ENCODE measurements at places on chromosomes 3 and 15.

GRCh38 chr15:51450001-51450400, 108.5 kb downstream of the GLDN start:
- no peak for DNase-seq

- no peak for DNase-seq
Measured at GRCh38 chr3:13571831-13572750, 23.2 kb downstream of the FBLN2 start.

DNA sequence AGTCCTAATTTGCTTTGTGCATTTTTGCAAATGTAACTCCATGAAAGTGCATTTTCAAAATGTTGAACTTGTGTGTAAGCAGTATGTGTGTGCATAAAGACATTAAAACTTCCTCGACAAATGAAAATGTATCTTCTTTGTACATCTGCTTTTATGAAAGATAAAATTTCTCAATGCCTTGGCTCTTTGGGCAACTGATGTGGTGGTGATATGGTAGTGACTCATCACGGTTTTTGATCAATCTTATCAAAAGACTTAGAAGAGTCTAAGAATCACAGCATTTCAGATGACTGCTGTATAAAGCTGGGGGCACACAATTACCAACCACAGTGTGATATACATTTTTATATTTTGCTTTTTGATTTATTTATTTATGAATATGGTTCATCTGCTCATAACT, 5.4 kb upstream of the MASP1 start:
- no peak for DNase-seq

- DNase-seq, result no peak
Measured at GRCh38 chr15:44207643-44208042, 12.6 kb upstream of the FRMD5 start.

GRCh38 chr3:155270485-155271342, 22.8 kb downstream of the STRIT1 start:
- no peak for DNase-seq

DNA sequence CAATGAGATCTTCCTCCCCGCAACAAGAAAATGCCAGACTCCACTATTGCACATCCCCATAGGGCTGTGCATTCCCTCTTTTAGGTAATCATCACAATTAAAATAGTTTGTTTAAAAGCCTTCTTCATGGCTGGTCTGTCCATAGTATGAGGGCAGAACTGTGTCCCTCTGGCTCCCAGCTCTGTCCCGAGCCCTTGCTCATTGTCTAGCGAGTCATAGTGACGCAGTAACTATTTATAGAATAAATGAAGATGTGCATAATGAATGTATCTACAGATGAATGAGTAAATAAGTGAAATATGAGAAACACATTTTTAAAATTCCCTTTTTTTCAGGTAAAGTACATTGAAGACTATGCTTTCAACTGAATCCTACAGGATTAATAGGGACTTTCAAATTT, 128.4 kb upstream of the TMC3 start:
- no peak for DNase-seq

DNA sequence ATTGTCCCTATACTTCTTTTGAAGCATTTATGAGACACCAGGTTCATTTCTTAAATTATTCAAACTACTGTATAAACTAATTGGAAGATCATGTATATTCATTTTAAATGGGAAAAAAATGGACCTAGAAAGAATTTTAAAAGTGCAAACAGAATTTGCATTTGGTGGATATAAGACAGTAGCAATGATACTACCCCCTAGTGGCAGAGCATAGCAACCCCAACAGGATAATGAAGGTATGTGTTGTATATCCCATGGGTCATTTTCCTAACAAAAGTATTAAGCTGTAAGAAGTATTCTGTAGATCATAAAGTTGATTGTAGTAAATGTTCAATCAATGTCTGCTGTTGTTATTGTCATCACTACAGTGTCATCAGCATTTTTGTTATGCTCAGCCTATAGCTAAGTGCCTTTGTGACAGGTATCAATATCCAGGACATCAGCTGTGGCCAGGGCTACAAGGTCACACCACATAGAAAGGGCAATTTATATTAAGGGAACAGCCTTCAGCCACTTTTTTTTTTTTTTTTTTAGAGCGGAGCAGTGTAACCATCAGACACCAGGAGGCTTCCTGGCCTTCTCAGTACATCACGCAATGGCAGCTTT, 175.8 kb downstream of the FOXB1 start:
- DNase-seq, result no peak

DNA sequence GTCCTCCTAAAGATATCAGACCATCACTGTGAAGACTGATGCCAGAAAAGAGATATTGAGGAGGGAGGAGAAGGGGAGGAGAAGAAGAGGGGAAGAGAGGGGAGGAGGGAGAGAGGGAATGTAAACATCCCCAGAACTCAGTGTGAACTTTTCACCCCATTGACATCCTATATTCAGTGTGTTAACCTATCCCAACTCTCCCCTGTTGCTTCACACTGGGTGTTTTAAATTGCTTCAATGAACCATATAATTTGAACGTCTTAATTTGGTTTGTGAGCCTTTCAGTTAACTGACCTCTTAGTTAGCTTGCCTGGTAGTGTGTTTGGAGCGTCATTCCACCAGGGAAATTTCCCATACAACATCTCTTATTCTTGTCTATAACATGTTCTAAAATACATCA, 29.8 kb upstream of the PTPRG start:
- DNase-seq, result no peak

GRCh38 chr3:59386165-59386564, 336.3 kb upstream of the CFAP20DC start:
- no peak for DNase-seq

DNA sequence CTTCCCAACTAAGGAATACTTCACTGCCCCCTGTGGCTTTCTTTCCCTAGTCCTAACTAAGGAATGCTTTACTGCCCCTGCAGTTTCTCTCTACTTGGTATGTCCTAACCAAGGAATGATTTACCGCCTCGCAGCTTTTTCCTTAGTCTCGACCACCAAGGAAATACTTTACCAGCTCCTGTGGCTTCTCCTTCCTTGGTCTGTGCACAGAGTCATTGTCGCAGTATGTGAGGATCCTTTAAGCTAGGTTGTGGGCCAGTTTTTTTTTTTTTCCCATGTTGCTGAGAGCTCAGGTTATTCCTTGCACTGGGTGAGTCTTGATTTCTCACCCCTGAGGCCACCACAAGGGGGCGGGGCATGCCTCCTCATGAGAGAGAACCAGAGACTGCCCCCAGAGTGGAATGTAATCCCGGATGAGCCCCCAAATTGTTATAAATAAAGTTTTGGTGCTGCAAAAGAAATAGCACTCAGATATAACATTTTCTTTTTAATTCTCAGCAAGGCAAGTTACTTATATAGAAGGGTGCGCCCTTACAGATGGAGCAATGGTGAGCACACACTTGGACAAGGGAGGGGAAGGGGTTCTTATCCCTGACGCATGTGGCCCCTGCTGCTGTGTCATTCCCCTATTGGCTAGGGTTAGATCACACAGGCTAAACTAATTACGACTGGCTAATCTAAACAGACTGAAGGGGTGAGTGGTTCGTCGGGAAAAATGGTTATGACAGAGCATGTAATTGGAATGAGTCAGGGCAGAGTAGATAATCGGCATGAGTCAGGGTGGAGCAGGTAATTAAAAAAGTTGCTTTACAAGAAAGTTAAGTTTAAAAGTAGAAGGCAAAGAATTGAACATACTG, 27.0 kb downstream of the NDUFB4 start:
- DNase-seq, result no peak

- DNase-seq, result no peak
Measured at GRCh38 chr3:85604641-85605040, 645.9 kb downstream of the CADM2 start.

GRCh38 chr3:34881026-34881425, 758.3 kb upstream of the ARPP21 start:
- no peak for DNase-seq

- no peak for DNase-seq
Measured at GRCh38 chr3:195284842-195285241, 13.9 kb upstream of the XXYLT1 start.

DNA sequence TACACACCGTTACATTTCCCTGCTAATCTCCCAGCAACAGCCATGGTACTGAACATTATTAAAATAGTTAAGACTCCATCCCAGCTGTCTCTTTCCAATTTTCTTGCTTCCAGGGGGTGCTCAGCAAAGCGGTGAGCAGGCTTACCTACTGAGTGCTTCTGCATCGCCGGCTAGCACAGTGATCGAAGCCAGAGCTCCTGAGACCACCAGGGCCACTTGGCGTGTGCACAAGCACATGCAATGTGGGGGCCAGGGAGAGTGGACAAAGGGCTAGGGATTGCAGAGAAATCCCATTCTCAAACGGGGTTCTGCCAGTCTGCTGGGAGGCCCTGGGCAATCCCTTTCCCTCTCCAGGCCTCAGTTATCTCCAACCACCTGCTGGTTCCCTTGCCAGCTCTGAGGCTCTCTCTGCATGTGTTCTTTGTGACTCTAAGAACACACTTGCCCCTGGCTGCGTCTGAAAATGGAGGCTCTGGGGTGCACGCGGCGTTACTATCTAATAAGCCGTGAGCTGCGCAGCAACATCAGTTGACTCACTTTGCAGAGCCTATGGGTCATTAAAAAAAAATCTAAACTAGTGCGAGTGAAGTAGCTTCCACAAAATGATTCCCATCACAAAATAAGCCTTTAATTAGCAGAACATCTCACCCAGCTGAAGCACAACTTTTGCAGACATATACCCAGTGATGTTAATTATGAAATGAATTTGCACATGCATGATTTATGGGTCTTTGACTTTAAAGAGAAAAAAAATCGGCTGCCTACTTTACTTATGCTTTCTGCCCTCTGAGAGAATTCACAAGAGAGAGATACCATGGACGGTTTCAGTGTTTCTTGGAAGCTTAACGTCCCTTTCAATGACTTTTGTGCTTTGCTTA, 271.5 kb downstream of the TLE3 start:
- DNase-seq, result no peak

GRCh38 chr15:60110909-60111308, 106.8 kb downstream of the FOXB1 start:
- DNase-seq, result no peak

- DNase-seq, result no peak
Measured at GRCh38 chr3:43872901-43873300, 182.2 kb downstream of the ABHD5 start.

DNA sequence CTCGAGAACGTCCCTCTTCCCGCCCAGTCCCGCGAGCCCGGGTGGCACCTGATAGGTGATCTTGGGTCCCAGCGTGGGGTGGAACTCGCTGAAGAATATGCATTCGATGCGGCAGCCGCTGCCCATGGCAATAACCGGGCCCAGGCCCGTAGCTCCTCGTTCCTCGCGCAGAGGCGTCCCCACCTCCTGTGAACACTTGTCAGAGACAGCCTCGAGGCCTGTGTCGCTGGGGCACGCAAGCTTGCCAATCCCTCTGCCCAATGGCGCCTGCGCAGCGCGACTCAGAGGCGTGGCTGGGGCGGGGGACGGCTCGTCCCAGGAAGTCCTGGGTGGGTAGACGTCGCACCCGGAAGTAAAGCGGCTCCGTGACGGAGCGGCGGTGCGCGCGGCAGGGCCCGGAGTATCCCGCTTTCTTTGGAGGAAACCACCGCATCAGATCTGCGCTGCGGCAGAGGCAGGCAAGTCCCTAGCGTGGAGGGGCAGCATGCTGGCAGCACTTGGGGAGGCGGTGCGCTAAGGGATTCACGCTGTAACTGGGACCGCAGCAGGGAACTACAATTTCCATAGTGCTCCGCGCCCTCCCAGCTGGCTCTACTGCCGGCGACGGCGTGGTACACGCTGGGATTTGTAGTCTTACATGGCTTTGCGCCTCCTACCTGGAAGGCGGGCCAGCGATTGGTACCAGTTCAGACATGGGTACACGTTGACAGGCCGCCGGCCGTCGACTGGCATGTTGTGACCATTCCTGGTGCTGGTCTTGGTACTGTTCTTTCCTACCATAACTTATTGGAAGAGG, at the start of the genes CYB561D2 and NPRL2:
Gene CYB561D2 (plus strand): TSS at position 336 of the 796 bp plus-strand sequence. CDS start 572 bp downstream, outside the sequence.
Gene NPRL2 (minus strand): TSS at position 249 of the 796 bp plus-strand sequence. CDS start 123 bp downstream, at position 126.
- peak; percentile 97 for DNase-seq

DNA sequence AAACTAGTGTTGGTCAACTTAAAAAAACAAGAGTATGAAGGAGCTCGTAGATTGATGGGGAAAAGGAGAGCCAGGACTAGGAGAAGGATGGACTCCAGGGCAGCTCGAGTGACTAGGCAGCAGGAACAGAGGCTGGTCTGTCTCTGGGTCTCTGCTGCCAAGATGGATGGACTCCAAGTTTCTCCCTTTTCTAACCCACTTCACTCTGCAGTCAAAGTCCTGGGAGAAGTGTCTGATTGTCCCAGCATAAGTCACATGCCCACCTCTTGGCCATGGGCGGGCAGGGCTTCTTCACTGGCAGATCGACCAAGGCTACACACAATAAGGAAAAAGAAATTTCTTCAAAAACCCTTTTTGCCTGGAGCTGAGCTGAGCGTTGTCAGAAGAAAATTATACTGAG, 9.2 kb upstream of the EPB42 start:
- no peak for DNase-seq

DNA sequence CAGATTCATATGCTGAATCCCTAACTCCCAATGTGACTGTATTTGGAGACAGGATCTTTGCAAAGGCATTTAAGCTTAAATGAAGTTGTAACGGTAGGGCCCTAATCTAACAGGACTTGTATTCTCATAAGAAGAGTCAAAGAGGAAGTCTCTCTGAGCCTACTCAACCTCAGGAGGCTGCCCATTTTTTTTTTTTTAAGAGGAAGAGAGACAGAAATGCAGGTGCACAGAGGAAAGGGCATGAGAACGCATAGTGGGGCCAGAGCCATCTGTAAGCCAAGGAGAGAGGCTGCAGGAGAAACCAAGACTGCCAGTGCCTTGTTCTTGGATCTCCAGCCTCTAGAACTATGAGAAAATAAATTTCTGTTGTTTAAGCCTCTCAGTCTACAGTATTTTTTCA, 28.4 kb downstream of the ZNF860 start:
- no peak for DNase-seq

Data from activated naive CD4-positive, alpha-beta T cell (primary cell).